ENCODE measurements at places on chromosomes 16 and 17.

GRCh38 chr17:81488276-81488860, 24.2 kb downstream of the ACTG1 start:
- DNase-seq: peak; percentile 39

GRCh38 chr16:22220714-22221113, 14.6 kb downstream of the EEF2K start:
- DNase-seq: no peak

DNA sequence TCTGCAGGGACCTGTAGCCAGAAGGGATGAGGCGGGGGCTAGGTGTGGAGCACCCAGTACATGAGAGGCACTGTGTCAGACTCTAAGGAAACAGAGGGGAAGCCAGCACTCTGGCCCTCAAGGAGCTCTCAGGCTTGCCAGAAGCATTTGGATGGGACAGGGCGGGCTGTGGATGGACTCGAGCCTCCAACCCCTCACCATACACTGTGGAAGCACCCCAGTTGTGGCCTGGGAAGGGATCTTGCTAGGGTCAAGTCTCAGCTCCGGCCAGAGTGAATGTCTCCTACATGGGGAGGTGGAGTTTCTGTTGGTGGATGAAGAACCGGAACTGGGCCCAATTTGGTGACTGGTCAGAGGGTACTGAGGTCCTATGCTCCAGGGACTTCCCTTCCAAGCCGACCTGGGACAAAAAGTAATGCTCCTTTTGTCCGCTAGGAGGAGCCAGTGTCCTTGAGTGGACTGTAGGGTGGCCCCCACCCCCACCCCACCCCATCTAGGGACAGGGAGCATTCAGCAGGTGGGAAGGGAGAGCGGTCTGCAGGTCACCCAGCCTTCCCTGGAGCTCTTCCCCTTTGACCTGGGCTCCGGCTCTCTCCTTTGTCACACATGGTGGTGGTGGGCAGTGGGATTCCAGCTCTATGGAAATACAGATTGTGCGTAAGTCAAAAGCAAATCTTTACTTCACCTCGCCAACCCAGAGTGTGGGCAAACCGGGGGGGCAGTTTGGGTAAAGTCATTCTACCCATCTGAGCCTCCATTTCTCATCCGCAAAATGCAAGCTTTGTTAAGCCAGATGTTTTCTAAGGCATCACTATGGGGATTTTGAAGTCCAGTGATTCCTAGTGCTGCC, 20.4 kb upstream of the PHB1 start:
- DNase-seq: peak; percentile 51

- no peak for DNase-seq
These were observed 492 bp upstream of the CAMTA2 start for GRCh38 chr17:4987767-4988567.

- no peak for DNase-seq
These were observed 88.2 kb downstream of the SPECC1 start for GRCh38 chr17:20097330-20097729.

GRCh38 chr17:39871801-39872200, 3.8 kb downstream of the ZPBP2 start:
- no peak for DNase-seq

DNA sequence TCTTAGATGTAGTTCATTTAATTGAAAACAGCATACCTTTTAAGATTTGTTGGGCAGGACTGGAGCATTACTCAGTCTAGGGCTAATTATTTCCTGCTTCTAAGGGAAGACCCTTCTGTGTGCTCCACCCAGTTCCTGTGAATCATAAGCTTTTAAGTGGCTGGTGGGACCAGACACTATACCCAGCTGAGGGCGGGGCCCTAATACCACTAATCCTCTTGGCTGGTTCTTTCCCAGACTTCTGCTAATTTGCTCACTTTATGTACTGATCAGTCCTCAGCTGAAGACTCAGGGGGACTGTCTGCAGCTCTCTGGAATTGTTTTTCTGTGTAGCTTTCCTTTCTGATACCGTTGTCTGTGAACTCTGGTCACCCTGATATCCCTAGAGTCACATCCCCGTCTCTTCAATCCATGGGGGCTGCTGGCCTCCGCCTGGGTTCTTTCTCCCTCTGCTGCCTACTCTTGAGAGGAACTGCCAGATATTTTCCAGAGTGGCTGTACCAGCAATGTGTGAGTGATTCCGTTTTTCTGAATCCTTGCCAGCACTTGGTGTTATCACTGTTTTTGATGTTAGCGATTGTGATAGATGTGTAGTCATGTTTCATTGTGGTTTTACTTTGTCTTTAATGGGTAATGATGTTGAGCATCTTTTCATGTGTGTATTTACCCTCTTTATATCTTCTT, 35.1 kb downstream of the MFSD11 start:
- DNase-seq: peak; percentile 24

DNA sequence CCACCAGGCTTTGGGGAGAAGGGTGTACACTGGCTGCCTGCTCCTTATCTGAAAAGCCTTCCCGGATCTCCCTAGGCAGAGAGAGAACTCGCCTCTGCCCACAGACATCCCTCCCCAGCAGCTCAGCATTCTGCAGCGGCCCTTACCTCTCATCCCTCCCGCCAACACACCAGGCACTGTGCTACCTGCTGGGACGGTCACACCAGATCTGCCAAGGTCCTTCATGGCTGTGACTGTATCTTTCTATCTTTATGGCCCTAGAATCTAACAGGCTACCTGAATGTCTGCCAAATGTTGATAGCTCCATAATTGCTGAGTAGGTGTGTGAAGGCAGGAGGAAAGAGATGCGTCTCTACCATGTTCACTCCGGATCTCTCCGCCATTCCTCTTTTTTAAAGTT, 7.9 kb downstream of the TSNAXIP1 start:
- no peak for DNase-seq

DNA sequence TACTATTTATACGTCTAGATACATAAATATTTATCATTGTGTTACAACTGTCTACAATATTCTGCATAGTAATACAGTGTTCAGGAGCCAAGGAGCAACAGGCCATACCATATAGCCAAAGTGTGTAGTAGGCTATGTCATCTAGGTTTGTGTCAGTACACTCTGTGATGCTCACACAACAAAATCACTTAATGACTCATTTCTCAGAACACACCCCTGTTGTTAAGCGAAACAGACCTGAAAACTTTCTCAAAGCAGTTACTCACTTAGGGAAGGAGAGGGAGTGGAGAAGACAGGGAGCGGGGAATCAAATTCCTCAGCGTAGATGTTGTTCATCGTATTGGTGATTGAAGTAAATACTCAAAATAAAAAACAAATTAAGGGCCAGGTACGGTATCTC, 269.5 kb downstream of the STX8 start:
- no peak for DNase-seq

- no peak for DNase-seq
These were observed 4.0 kb downstream of the ENGASE start for GRCh38 chr17:79078476-79079190.

DNA sequence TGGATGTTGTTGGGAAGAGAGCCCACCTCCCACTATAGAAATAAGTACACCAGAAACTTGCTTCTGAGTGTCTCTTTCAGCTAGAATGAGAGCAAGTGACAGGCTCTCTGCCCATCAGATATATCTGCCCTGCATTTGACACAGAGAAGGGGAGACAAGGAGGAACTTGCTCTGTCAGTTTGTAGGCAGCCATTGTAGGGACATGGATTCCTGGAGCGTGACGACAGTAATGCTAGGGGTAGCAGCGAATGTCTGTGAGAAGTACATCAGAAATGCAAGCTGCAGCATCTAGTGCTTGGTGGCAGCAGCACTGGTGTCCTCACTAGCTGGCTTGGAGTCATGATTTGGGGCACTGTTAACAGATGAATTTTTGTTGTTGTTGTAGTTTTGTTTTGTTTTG, 23.0 kb downstream of the ZNF200 start:
- DNase-seq: no peak

GRCh38 chr16:17002565-17002964, 468.2 kb downstream of the XYLT1 start:
- DNase-seq: no peak

DNA sequence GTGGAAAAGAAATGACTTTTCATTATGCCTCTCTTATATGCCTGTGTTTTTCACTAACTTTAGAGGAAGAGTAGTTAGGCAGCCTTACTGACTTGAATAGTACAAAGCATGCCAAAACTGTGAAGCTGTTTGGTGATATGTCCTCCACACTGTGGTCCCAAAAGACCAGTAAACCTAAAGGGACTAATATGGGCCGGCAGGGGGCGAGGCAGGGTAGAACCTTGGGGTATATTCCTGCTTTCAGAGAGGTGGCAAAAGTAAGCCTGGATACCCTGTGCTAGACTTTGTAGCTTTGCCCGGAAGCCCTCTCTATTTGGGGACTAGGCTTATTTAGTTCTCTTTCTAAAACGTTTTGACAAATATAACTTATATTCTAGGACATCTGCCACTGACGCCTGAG, 36.5 kb upstream of the VWA3A start:
- no peak for DNase-seq

- no peak for DNase-seq
These were observed 33.0 kb downstream of the TMEM100 start for GRCh38 chr17:55689672-55690071.

- no peak for DNase-seq
These were observed 10.7 kb downstream of the MSRB1 start for GRCh38 chr16:1932050-1933028.

- DNase-seq: no peak
These were observed 16.6 kb downstream of the KATNB1 start for GRCh38 chr16:57752203-57752580.

DNA sequence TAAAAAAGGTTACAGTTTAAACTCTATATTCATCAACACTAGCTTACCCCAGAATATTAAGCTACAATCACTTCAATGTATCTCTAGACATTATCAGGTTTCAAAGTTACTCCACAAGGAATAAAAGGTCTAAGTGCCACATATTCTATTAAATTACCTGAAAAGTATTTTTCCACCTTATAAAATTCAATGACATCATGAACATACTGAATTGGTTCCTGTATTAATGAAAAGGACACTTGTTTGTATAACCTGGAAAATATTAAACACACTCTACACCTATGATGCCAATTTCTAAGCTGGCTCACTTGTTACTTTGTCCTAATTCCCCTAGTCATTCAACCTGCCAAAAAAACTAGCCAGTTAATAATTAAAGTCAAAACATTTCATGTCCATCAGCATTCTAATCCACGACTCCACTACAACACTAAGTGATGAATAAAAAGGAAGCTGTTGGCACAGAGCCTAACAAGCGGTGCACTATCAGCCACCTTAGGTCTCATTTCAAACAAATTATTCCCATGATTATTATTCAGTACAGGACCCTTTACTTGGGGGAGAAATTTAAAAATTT, 12.2 kb downstream of the MED13 start:
- DNase-seq: no peak

- DNase-seq: no peak
These were observed 179.3 kb downstream of the TMEM132E start for GRCh38 chr17:34758718-34759117.

DNA sequence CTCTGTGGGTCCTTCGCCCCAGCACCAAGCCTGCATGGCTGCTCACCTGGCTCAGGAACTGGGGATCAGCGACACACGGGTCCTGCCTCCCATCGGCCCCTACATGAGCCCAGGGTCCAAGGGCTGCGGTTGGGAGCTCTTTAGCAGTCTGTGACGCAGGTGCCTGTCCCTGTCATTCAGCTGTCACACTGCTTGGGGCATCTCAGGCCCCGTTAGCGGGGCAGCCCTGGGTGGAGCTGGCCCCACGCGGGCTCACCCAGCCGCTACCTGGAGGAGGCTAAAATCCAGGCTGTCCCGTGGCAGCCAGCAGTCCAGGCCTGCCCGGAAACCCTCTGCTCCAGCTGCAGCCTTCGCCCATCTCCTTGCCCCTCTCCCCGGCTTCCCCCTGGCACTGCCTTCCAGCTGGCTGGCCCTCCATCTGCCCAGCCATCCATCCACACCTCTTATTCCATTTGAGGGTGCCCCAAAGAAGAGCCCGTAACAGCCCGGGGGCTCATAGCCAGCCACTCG, 3.3 kb downstream of the GCGR start:
- DNase-seq: no peak

- DNase-seq: no peak
These were observed 530 bp downstream of the PCGF2 start for GRCh38 chr17:38747463-38748148.

DNA sequence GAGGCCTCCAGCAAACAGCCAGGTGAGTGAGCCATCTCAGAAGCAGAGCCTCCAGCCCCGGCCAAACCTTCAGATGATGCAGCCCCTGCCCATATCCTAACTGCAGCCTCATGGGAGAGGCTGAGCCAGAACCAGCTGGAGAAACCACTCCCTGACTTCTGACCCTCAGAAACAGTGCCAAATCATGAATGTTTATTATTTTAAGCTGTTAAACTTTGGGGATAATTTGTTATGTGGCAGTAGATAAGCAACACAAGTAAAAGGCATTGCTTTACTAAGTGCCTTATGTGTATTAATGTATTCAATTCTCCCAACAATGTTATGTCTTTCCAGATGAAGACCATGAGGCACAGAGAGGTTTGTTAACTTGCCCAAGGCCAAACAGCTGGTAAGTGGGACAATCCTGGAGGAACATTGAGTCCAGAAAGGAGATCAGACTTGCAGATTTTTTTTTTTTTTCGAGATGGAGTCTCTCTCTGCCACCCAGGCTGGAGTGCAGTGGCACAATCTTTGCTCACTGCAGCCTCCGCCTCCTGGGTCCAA, 59.6 kb downstream of the SOCS1 start:
- DNase-seq: no peak

- DNase-seq: no peak
These were observed 116.0 kb downstream of the SALL1 start for GRCh38 chr16:51035110-51035498.

- no peak for DNase-seq
These were observed 39.9 kb upstream of the MYH10 start for GRCh38 chr17:8670421-8670820.

GRCh38 chr16:64269756-64270155, 852.1 kb downstream of the CDH11 start:
- no peak for DNase-seq

GRCh38 chr17:17725011-17725751, 43.9 kb downstream of the RAI1 start:
- DNase-seq: no peak

GRCh38 chr17:64306850-64307463, 43.9 kb upstream of the TEX2 start:
- DNase-seq: peak; percentile 74

- DNase-seq: peak; percentile 34
These were observed 1.1 kb upstream of the TRPV3 start for GRCh38 chr17:3558603-3559269.

- no peak for DNase-seq
These were observed 4.9 kb upstream of the LPCAT2 start for GRCh38 chr16:55503726-55504550.

DNA sequence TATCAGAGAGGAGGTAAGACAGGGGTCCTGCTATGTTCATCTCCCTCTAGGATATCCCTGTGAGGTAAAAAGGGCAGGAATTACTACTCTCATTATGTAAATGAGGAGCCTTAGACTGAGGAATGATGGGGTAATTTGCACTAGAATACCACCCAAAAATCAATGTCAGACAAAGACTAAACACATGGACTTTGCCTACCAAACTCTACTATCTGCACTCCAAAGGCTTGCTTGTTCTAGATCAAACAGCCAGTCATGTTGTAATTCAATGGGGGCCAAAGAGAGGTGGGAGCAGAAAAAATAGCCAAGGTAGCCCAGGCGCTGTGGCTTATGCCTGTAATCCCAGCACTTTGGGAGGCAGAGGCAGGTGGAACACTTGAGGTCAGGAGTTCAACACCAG, 120.7 kb downstream of the LYRM1 start:
- DNase-seq: no peak

- DNase-seq: peak; percentile 86
These were observed 8.1 kb upstream of the KIFC3 start for GRCh38 chr16:57810197-57811031.

Data from activated CD4-positive, alpha-beta T cell treated with anti-CD3 and anti-CD28 coated beads, Interleukin-2, amount 10 ng/mL, durations not matched to agents 7 days and 5 days (primary cell).